Articular chondrocyte of knee joint (primary cell): ENCODE measurements at places on chromosomes 3 and 15. TPM values are rescaled to one million over a fixed set of nuclear protein-coding genes. Genes with fewer than 3 reads are reported as not detected.

Gene CCDC39
- 0.13 TPM in 1 of 2 replicates, not detected in the other for total RNA-seq

Gene NR1I2
- 0.11 and 0.13 TPM in 2 replicates for total RNA-seq

Gene THSD4
- total RNA-seq: 5.4 TPM in 2 replicates

Gene SLC12A6
- 31.4 and 39.0 TPM in 2 replicates for total RNA-seq

Gene AGBL1
- total RNA-seq: under 0.01 TPM in 1 of 2 replicates, not detected in the other

Gene ACOX2
- 3.2 and 14.2 TPM in 2 replicates for total RNA-seq

Gene ZBTB47
- 29.2 and 33.2 TPM in 2 replicates for total RNA-seq

Gene PYGO1
- total RNA-seq: 20.4 and 20.5 TPM in 2 replicates

Gene ARHGEF3
- 13.1 and 16.4 TPM in 2 replicates for total RNA-seq

Gene RBP2
- total RNA-seq: not detected in 2 replicates
